ENCODE measurements at places on chromosomes 13 and 19.

- DNase-seq: peak; percentile 51
These were observed 11.4 kb downstream of the TPGS1 start for GRCh38 chr19:518598-519231.

DNA sequence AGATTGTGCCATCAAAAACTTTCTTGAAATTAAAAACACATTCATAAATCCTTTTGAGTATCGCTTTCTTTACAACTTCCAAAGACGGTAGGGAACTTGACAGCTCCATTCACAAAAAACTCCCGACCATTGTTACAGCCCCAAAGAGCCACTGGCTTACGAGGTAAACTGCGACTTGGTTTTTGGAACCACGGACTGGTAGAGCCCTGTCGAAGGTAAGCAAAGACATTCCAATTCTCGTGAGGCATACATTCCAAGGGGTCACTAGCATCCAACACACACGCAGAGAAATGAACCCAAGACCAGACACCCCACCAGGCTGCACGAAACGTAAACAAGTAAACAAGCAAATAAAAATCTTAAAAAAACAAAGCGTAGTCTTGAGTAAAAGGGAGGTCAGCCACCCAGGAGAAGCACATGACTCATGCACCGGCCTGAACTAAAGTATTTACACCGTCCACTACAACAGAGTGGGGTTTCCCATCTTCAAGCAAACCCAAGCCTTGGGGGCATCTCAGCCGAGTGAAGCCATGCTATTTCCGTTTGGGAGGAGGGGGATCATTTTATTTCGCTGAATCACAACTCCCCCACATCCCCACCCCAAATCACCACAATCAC lies 1.4 kb downstream of the BRD4 start:
- peak; percentile 28 for DNase-seq

GRCh38 chr19:36151144-36152018 lies 866 bp downstream of the COX7A1 start:
- no peak for DNase-seq

DNA sequence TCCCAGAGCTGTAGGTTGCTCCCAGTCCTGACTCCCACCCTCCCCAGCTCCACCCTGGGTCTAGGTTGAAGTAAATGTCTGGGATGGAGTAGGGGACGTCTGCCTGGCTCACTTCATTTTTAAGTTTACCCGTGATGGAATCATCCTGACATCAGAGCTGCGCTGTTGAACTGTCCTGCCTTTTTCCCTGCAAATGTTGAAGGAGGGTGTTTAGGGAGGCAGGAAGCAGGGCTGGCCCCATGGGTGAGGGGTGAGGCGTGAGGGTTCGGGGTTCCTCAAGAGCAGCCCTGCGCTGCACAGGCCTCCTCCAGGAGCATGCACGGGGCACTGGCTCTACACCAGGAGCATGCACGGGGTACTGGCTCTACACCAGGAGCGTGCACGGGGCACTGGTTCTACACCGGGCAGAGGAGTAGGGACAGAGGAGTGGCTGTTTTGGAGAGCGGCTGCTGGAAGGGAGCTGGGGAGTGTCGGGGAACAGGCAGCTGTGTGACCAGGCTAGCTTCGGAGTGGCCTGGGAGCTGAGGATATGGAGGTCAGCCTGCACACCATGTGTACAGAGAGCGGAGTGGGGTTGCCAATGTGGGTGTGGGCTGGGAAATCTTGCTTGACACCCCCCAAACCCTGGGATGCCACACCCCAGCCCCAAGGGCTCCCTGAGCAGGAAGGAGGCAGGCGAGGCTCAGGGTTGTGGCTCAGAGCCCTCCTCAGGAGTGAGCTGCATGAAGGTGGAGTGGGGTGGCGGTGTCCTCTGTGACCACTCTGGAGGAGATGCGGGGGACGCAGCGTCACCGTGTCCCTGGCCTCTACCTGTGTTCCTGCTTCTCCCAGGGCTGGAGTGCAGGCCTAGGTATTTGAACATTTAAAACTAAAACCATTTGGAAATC lies 63.3 kb downstream of the GPR12 start:
- DNase-seq: no peak

- peak; percentile 28 for DNase-seq
These were observed 23.0 kb upstream of the NDFIP2 start for GRCh38 chr13:79457948-79458347.

DNA sequence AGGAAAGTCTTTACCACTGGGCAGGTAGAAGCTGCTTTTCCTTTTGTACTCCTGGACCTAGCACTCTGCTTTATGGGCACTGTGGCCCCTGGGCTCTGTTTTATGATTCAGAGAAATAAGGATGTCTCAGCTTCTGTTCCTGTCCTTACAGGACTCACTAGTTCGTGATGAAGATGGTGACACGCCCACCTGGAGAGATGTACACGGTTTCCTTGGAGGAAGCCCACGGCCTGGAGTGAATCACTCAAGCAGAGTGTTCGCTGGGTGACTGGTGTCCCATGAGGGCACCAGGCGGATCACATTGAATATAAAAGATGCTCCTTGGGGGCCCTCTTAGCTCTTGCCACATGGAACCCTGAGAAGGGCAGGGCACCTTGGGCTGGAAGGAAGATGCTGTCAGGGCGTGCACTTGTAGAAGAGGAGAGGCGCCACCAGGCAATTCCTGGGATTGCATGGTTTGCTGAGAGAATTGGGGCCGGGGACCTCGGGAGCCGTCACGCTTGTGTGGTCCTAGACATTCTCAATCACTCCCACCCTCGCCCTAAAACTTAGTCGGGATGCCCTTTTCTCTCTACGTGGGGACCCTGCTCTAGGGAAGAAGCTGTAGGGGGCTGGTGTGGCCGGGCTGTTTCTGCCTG lies 202.6 kb downstream of the TSHZ3 start:
- no peak for DNase-seq

DNA sequence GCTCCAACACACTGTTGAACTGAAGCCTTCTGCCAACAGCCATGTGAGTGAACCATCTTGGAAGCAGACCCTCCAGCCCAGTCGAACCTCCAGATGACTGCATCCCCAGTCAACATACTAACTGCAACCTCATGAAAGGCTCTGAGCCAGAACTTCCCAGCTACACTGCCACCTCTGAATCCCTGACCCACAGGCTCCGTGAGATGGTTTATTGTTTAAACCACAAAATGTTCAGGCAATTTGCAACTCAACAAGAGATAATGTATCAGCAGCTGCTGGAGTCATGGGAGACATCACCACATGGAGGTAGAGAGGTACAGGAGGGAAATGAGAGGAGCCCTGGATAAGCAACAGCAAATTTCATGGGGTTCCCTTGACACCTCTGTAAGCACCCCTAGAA lies 266.4 kb upstream of the NBEA start:
- DNase-seq: no peak

DNA sequence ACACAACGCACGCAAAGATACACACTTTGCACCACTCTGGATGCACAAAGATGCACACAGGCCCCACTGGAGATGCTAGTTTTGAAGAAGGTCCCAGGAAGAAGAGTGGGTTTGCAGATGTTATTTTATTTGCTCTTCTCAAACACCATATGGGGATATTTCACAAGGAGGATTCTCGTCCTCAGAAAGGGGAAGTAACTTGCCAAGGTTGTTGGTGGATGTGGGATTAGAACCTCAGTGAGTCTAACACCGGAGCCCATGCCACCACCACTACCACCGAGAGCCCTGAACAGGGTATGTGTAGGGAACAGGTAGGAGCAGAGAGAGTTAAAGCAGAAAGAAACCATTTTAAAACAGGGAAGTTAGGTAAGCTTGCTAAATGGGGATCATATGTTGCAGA lies 9.6 kb upstream of the CEACAM6 start:
- peak; percentile 69 for DNase-seq

DNA sequence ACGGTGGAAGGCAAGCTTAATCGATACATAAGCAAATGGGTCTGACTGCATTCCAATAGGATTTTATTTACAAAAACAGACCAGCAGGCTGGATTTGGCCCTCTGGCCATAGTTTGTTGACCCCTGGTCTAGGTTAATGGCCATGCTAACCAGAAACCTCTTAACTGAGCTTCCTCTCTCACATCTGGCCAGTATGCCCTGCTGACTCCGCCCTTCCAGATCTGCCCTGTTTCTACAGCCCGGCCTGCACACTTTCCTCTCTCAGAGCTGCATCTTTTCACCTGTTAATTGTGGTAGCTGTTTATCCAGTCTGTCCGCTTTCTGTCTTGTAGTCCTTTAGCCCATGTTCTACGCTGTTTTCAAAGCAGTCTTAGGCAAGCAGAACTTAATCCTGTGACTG lies 25.6 kb downstream of the EDNRB start:
- DNase-seq: no peak

DNA sequence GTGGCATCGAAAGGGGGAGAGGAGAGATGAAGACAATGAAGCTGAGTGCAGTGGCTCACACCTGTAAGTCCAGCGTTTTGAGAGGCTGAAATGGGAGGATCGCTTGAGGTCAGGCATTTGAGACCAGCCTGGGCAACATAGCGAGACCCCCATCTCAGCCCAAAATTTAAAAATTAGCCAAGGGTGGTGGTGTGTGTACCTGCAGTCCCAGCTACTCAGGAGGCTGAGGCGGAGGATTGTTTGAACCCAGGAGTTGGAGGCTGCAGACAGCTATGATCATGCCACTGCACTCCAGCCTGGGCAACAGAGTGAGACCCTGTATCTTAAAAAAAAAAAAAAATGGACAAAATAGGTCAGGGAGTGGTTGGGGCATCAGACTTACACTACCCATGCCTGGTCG lies 7.6 kb downstream of the RDH8 start:
- DNase-seq: no peak

- no peak for DNase-seq
These were observed 2.2 kb downstream of the SBNO2 start for GRCh38 chr19:1171755-1172352.

DNA sequence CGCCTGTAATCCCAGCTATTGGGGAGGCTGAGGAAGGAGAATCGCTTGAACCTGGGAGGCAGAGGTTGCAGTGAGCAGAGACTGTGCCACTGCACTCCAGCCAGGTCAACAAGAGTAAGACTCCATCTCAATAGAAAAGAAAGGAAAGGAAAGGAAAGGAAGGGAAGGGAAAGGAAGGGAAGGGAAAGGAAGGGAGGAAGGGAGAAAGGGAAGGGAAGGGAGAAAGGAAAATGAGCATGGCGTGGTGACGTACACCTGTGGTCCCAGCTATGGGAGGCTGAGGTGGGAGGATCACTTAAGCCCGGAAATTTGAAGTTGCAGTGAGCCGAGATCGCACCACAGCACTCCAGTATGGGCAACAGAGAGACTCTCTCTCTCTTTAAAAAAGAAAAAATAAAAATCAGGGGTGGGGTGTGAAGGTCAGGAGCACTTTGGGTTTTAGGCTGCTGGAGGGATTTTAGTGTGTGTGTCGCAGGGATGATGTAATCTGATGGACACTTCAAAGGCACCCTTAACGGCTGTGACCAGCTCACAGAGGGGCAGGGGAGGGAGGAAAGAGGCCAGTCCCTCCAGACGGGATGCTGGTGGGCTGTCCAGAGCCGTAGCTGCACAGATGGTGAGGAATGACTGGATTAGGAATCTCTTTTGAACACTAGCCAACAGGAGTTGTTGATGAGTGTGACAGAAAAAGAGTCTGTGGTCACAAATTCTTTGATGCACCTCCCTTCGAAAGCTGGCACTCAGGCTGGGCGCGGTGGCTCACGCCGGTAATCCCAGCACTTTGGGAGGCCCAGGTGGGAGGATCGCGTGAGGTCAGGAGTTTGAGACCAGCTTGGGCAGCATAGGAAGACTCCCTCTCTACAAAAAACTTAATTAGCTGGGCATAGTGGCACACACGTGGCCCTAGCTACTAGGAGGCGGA lies 27.6 kb downstream of the TMPRSS9 start:
- no peak for DNase-seq

GRCh38 chr13:34322743-34323074 lies 504.8 kb downstream of the RFC3 start:
- DNase-seq: no peak

DNA sequence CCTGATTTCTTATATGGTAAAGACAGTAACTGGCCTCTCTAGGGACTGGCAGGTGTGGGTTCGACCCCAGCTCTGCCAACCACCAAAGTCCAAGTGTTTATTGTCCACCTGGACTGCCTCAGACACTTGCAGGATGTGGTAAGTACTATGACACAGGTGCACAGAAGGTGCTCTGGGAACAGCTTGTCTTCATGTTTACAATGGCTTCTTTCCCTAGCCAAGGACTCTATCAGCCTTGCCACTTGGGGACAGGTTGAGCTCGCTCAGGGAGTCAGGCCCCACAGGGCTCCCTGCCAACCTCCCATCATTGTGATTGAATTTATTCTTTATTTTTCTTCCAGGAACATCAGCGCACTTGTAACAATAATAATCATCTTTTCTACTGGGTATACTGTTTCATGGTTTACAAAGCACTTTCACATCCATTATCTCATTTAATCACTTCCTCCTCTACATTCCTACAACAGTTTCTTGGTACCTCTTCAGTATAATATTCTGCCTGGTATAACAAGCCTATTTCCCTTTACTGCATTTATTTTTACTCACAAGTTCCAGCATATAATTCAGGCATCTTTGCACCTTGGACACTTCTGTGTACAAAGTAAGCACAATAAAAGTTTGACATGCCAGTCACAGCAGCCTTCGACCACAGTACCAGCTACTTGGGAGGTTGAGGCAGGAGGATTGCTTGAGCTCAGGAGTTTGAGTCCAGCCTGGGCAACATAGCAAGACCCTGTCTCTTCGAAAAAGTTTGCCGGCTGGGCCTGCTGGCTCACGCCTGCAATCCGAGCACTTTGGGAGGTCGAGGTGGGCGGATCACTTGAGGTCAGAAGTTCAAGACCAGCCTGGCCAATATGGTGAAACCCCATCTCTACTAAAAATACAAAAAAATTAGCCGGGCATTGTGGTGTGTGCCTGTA lies 24.2 kb upstream of the GATAD2A start:
- no peak for DNase-seq

GRCh38 chr13:33031277-33031676 lies 15.1 kb downstream of the KL start:
- DNase-seq: no peak

- peak; percentile 74 for DNase-seq
These were observed 7.3 kb upstream of the SIGLEC5 start for GRCh38 chr19:51637362-51637978.

DNA sequence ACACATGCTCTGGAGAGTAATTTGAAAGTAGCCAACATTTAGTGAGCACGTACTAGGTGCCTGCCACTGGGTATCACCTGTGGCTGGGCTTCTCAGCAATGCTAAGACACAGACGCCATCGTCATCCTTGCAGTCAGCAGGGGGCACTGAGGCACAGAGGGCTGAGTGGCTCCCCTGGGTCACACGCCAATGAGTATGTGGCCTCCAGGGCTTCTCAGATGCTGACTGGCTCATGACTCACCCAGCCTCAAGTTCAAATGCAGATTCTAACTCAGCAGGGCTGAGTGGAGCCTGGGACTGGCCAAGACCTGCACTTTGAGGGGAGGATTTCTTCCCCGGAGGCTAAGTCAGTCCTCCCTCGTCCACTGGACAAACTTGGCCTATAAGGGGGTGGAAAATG lies 115.1 kb upstream of the CACNA1A start:
- peak; percentile 63 for DNase-seq

DNA sequence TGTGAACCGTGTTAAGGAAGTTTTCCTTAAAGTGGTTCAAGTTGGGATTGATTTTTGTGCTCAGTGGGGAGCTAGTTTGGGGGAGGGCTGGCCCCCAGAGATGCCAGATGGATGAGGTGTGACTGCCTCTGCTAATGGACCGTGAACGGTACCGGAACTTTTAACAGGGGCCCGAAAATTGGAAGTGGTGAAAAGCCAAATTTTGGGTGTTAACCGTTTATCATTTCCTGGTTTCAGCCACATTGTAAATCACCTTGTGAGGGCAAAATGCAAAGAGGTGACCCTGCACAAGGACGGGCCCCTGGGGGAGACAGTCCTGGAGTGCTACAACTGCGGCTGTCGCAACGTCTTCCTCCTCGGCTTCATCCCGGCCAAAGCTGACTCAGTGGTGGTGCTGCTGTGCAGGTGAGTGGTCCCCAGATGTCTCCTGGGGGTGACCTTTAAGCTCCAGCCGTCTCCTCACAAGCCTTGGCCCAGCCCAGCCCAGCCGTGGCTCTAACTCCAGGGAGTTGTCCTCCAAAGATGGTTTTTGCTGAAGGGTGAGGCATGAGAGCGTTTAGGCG lies 18.2 kb downstream of the UPF1 start:
- no peak for DNase-seq
